Pancreas (tissue), 10 donors: ENCODE measurements at places on chromosomes 16 and 17. TPM values are rescaled to one million over a fixed set of nuclear protein-coding genes. Genes with fewer than 3 reads are reported as not detected.

The CARD14 gene
- 0.23 TPM for polyA plus RNA-seq

DNA sequence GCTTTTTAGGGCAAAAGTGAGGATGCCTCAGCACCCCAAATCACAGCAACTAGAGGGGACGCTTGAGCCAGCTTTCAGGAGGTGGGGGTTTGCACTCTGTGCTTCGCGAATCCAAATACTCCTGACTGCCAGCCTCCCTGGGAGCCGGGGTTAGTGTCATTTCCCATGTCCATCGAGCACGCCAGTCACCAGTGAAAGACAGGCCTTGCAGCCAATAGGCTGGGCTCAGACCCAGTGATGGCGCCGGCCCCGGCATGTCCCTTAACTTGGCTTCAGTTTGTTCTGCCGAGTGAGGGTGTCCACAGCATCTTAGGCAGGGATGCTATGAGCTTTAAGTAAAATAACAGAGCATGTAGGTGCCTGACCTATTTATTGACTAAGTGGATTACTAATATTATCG is 50.9 kb upstream of the CDC42EP4 start:
- no peaks in the 10 kb centered on the region for H3K36me3 ChIP-seq
- no peak for DNase-seq
- H3K4me1 ChIP-seq, result no peaks in the 10 kb centered on the region
- H3K4me3 ChIP-seq, result no peak overlapping the region

GRCh38 chr16:57736419-57737351 is 1.1 kb downstream of the KATNB1 start:
- no peak overlapping the region for H3K4me3 ChIP-seq
- peak overlapping the region; percentile 57 for H3K27ac ChIP-seq
- DNase-seq, result peak; percentile 35

DNA sequence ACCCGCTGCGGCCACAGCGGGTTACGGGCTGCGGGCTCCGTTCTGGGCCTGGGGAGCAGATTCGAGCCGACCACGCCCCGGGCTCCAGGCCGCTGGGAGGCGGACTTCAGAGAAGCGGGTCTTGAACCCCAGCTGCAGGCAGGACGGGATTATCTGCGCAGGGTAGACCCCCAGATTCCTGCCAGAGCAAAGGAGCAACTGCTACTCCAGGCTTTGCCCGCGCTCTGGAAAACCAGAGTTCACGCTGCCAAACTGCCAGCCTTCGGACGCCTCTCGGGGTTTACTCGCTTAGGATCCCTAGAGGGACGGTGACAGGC is 301 bp upstream of the ULK2 start:
- H3K4me1 ChIP-seq, result peaks cover 10% of the 10 kb centered on the region
- no peak for DNase-seq
- no peaks in the 10 kb centered on the region for H3K27me3 ChIP-seq
- peak overlapping the region; percentile 91 for H3K4me3 ChIP-seq
- no peaks in the 10 kb centered on the region for H3K36me3 ChIP-seq
- peak overlapping the region; percentile 82 for H3K27ac ChIP-seq

DNA sequence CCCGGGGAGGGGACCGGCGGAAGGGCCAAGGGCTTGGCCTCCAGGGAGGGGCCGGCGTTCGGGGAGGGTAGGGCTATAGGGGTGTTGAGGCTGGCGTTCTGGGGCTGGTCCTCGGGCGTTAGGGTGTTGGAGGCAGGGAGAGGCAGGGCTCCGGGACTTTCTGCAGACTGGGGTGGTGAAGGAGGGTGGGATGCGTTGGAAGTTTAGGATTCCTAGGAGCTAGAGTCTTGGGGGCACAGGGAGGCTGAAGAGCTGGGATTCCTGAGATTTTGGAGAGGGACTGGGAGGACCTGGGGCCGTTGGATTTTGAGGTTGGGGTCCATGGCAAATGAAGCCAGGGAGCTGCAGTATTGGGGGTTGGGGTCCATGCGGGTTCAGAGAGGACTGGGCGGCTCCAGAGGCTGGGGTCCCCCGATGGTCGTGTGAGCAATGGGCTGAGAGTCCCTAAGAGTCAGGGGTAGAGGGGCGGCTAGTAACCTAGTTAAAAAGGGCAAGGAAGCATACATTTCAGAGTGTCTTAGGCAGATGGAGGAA is 740 bp downstream of the NFATC2IP start:
- peak overlapping the region; percentile 97 for H3K4me3 ChIP-seq
- DNase-seq, result no peak
- no peaks in the 10 kb centered on the region for H3K27me3 ChIP-seq
- H3K27ac ChIP-seq, result peak overlapping the region; percentile 57

- DNase-seq, result peak; percentile 50
- no peaks in the 10 kb centered on the region for H3K4me1 ChIP-seq
- H3K4me3 ChIP-seq, result no peak overlapping the region
- H3K27ac ChIP-seq, result no peak overlapping the region
Observed at GRCh38 chr16:58678716-58679115, 5.9 kb downstream of the SLC38A7 start.

DNA sequence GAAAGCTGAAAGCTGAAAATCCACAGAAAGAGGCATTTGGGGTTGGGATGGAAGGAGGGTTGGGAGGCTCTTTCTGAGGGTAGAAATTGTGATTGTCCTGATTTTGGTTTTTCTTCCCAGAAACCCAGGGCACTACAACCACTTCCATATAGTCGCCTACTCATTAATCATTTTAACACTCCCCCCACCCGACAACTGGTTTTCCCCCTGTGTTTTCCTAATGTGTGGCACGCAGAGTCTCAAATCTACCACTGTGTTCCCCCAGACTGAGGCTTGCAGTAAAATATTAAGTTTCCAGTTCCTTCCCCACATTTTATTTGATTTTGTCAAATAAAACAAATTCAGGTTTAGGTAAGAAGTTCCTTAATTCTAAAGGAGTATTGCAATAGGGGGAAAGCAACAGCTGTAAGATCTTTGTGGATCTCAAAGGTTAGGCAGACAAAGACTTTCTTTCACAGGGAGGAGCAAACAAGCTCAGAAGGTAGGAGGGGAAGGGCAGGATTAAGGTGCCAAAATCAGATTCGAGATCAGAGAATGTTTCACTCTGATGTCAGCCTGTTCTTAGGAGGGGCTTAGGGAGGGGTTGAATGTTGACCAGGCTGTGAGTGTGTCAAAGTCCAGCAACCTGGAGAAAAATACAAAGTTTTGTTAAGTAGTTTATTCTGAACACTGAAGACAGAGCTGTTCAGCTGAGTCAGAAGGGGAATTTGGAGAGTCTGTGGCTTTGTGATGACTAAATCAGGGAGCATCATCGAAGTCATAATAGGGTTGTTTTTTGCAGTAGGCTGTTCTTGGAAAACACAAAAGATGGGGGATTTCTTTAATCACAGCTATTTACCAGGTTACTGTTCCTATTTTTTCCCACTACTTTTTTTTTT is 3.6 kb downstream of the ZNF267 start:
- no peak overlapping the region for H3K27ac ChIP-seq
- DNase-seq, result no peak
- H3K36me3 ChIP-seq, result no peaks in the 10 kb centered on the region
- no peaks in the 10 kb centered on the region for H3K27me3 ChIP-seq
- peaks cover 52% of the 10 kb centered on the region for H3K4me1 ChIP-seq

DNA sequence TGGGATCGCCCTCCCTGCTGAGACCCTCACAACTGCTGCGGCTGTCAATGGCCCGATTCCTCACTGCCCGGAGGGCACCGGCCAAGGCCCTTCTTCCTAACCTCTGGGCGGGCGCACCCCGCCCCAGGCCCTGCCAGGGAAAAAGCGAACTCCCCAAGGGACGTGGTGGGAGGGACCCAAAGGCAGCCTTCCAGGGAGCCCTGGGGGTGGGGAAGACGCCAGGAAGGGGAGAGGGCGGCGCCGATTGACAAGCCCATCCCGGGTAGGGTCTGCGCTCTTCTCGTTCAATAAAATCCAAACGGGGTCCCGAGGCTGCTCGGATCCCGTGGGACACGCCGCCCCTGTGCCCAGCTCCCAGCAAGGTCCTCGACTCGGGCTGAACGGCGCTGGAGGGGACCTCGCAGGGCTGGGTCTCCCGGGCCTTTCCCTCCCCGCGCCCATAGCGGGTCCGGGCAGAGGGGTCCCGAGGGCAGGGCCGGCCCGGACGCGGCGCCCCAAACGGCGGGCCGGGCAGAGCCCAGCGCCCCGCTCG is 416 bp downstream of the KIFC3 start:
- H3K27ac ChIP-seq, result peak overlapping the region; percentile 86
- no peaks in the 10 kb centered on the region for H3K36me3 ChIP-seq
- peaks cover 10% of the 10 kb centered on the region for H3K4me1 ChIP-seq
- no peak for DNase-seq

DNA sequence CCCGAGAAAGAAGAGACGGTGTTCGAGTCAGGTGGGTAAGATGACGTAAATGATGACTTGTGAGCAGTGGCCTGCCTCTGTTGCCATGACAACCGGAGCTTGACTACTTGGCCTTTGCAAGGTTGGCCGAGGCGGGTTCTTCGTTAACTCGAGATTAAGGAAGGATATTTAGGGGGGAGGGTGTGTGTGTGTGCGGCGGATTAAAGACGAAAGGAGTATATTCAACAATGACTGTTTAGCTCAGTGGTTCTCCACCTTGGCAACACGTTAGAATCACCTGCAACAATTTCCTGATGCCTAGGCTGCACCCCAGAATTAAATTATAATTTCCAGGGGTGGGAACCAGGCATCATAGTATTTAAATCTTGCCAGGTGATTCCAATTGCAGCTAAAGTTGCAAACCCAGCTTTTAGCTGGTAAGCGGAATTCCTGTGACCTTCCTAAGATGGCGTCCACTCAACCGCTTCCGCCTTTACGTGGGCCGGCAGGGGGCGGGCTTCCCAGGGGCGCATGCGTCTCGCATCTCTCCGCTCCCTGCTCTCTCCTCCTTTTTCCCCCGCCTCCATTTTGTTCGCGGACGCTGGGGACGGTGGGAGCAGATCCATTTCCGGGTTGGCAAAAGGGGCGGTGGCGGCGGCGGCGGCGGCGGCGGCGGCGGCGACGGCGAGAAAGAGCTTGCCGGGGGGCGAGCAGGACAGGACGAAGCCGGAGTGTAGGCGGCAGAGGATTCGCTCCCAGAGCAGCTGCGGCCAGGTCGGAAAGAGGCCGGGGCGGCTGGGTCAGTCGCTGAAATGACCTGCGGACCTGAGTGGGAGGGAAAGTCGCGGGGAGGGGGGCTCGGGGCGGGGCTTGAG is at the start of gene WIPF2:
Gene WIPF2, plus strand, starts transcription at position 565 of the 854 bp plus-strand sequence. CDS start 37,156 bp downstream, outside the sequence.
- DNase-seq, result peak; percentile 98
- H3K4me1 ChIP-seq, result peaks cover 5% of the 10 kb centered on the region
- H3K27ac ChIP-seq, result peak within 1 kb of the TSS; percentile 88
- H3K36me3 ChIP-seq, result no peaks in the 10 kb centered on the region
- H3K27me3 ChIP-seq, result no peaks in the 10 kb centered on the region

DNA sequence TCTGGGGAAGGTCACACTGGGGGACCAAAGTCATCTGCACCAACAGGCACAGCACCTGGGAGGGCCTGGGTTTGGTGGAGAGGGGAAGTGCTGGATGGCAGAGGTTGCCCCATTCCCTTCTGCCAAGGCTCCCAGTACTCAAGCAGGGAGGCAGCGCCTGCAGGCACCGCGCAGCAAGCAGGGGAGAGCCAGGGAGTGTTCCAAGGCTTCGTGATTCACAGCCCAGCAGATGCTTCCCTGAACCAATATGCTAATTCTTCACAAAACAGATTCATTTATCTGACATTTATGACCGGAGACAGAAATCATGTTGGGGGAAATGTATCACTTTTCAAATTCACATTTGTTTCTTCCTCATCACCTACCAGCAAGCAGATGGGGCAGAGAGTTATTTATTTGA is 13.4 kb upstream of the CDH5 start:
- no peaks in the 10 kb centered on the region for H3K4me1 ChIP-seq
- DNase-seq, result no peak
- H3K27ac ChIP-seq, result no peak overlapping the region
- H3K36me3 ChIP-seq, result no peaks in the 10 kb centered on the region

The DHODH gene
- 4.2 TPM for polyA plus RNA-seq

GRCh38 chr17:67492251-67492740 is 115.2 kb downstream of the PITPNC1 start:
- no peaks in the 10 kb centered on the region for H3K27me3 ChIP-seq
- no peak overlapping the region for H3K4me3 ChIP-seq
- H3K27ac ChIP-seq, result no peak overlapping the region
- H3K4me1 ChIP-seq, result peaks cover 25% of the 10 kb centered on the region
- no peak for DNase-seq
- H3K36me3 ChIP-seq, result no peaks in the 10 kb centered on the region

The SOX15 gene
- polyA plus RNA-seq, result 0.53 TPM

- peak overlapping the region; percentile 47 for H3K4me3 ChIP-seq
- peak; percentile 94 for DNase-seq
- H3K36me3 ChIP-seq, result no peaks in the 10 kb centered on the region
- no peaks in the 10 kb centered on the region for H3K4me1 ChIP-seq
Observed at GRCh38 chr16:28879841-28880588, 1.7 kb downstream of the ATP2A1 start.

DNA sequence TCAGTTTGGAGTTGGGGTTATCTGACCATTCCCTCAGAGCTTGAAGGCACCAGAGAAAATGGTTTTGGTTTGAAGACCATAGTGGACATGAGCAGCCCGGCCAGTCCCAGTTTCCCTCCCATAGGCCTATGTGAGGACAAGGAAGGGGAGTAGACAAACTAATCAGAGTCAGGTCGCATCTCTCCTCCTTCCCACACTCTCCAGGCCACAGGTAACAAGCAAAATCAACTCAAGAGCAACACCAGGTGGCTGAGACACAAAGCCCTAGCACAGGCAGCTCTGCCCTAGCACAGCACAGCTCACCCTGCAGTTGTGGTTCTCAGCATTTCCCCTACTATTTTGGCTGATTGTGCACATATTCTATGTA is 7.2 kb downstream of the SUPT4H1 start:
- H3K36me3 ChIP-seq, result peaks cover 6% of the 10 kb centered on the region
- no peaks in the 10 kb centered on the region for H3K27me3 ChIP-seq
- H3K4me1 ChIP-seq, result no peaks in the 10 kb centered on the region
- H3K4me3 ChIP-seq, result no peak overlapping the region
- peak; percentile 13 for DNase-seq
- H3K27ac ChIP-seq, result peak overlapping the region; percentile 58

The SNX20 gene
- 0.57 TPM for polyA plus RNA-seq
